ENCODE measurements at places on chromosomes 5 and 9.
A peak's percentile ranks its signal among the peaks of the same experiment; 100 is the strongest.

DNA sequence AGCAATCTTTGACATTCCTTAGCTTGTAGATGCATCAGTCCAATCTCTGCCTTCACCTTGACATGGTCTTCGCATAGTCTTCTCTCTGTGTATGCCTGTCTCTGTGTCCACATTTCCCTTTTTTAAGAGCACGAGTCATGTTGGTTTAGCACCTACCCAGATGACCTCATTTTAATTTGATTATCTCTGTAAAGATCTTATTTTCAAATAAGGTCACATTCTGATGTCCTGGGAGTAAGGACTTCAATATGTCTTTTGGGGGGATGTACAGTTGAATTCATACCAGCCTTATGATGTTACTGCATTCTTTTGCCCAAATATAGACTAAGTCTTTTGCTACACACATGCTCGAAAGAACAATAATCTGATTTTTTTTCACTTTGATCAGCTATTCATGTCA lies 6.9 kb downstream of the KCTD16 start:
- DNase-seq: no peak

- DNase-seq: peak; percentile 96
Observed at GRCh38 chr5:34891981-34892380, 23.3 kb downstream of the RAD1 start.

DNA sequence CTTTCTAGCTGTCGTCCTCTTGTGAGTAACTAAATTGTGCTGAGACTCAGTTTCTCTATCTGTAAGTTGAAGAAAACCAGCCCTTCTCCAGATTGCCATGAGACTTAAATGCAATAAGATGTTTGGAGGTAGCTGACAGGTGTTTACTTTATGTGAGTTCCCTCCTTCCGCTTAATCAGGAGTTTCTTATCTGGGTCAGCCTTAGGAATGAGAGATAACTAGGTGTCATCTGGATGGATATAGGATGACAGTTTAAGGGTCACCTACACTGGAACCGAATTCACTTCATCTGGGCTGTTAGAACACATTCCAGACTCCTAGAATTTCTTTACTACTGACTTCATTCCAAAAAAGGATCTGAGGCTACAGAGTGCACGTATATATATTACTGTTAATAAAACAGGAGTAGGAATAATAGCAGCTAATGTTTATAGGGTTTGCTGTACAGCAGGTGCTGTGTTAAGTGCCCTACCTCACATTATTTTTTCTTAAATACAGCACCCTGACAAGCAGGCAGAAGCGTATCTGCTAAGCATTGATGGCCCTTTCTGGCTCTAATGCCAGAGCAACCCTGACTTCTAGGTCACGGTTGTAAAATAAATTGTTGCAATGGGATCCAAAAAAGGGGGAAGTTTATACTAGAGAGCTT lies 30.0 kb upstream of the CPEB4 start:
- no peak for DNase-seq

DNA sequence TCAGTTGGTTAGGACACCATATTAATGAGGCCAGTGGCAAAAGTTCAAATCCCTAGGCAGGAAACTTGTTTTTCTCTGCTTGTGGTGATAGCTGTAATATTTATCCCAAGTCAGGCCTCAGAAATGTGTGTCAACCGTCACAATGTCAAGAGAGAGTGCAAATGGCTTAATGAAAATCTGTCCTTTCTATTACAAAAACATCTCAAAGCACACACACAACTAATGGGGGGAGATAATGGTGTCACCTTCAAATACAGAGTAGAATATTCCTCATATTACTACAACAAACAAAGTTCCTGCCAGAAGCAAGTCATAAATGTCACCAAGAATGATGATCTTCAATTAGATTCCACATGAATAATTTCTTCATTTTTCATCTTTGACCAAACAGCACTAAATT lies 127.2 kb upstream of the MARCHF11 start:
- no peak for DNase-seq

DNA sequence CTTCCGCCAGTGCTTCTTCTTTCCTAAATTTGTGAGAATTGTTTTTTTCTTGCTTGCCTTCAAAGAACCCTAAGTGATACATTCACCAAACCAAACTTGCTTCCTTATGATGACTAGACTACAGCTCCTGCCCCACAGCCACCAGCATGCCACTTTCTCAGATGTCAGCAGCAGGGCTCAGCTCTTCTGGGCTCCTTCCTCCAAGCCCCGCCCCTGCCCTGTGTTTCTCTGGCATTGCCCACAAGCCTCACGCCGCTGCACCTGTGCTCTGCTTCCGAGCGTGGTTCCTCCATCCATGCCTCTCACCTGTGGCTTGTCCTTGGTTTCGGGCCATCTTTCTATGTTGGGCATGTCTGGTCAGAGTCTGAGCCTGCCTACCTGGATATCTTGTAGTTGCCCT lies 10.6 kb downstream of the UNC5A start:
- no peak for DNase-seq

DNA sequence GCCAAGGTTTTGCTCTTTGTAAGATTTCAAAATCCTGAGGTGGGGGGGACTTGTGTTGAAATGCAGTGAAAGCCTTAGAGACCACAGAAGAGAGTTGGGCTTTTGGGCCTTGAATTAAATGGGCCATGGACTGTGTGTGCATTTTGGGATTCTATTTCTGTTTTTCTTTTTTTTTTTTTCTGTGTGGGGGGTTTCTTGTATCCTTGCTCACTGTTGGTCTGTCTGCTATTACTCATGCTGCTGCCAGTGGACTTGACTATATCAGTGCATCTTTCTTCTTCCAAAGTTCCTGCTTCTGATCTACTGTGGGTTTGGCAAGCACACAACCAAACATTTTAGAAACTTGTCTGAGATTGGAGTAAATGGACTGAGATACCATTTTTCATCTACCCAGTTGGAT lies 344.9 kb downstream of the ARL15 start:
- DNase-seq: peak; percentile 74

- no peak for DNase-seq
Observed at GRCh38 chr5:115858396-115858795, 16.7 kb downstream of the AP3S1 start.

GRCh38 chr5:88602584-88602983 lies 280.4 kb downstream of the MEF2C start:
- DNase-seq: no peak

GRCh38 chr9:77063645-77064285 lies 44.3 kb downstream of the FOXB2 start:
- DNase-seq: peak; percentile 34

DNA sequence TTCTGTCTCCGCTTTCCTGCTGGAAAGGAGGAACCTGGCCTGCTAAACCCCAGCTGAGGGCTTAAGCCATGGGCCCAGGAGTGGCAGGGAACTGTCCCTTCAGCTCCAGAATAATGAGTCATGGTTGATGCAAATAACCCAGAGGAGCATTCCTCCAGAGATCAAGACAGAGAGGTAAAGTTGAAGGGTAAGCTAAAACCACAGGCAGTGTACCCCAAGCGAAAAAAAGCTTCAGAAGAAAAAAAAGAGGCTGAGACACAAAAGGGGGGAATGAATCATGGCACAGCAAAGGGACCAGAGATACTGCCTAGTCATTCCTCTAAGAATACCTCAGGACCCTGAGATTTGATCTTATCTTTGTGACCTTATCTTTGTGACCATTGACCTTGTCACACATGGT lies 199.5 kb upstream of the TAS2R1 start:
- DNase-seq: no peak

GRCh38 chr5:143717400-143717799 lies 94.6 kb upstream of the HMHB1 start:
- peak; percentile 90 for DNase-seq

GRCh38 chr5:132052520-132052919 lies 7.9 kb upstream of the IL3 start:
- no peak for DNase-seq

GRCh38 chr5:30103052-30103451 lies 1090.4 kb upstream of the CDH6 start:
- DNase-seq: peak; percentile 29

GRCh38 chr5:127206320-127207113 lies 84.1 kb upstream of the MEGF10 start:
- peak; percentile 71 for DNase-seq

DNA sequence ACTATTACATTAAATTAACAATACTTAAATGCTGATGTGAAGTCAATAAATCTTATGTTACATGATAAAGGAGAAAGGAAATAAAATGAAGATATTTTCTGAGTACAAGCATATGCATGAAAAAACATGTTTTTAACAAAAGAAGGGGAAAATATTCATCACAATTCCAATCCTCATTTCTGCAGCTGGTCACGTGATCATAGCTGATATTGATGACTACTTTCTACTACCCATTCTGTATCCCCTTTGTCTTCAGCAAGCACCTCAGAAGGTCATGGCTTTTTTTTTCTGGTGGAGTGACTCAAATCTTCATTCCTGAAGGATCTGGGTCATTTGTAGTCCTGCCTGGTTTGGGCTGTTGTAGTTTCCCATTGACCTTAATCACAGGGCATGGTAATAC lies 90.9 kb downstream of the CDO1 start:
- no peak for DNase-seq

DNA sequence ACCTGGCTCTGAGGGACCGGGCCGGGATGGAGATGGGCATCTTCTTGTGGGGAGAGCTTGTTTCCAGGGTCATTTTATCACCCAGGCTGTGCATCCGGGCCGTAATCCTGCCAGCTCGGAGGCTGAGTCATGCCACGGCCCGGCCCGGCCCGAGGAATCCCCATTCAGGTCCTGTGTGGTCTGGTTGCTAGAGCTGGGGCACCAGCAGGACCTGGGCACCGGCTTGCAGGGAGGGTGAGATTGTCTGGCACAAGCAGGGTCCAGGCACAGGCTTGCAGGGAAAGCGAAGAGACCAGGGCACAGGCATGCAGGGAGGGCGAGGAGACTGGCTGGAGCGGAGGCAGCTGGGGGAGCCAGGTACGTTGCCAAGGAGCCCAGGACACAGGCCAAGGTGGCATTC lies 106.8 kb downstream of the RXRA start:
- no peak for DNase-seq

DNA sequence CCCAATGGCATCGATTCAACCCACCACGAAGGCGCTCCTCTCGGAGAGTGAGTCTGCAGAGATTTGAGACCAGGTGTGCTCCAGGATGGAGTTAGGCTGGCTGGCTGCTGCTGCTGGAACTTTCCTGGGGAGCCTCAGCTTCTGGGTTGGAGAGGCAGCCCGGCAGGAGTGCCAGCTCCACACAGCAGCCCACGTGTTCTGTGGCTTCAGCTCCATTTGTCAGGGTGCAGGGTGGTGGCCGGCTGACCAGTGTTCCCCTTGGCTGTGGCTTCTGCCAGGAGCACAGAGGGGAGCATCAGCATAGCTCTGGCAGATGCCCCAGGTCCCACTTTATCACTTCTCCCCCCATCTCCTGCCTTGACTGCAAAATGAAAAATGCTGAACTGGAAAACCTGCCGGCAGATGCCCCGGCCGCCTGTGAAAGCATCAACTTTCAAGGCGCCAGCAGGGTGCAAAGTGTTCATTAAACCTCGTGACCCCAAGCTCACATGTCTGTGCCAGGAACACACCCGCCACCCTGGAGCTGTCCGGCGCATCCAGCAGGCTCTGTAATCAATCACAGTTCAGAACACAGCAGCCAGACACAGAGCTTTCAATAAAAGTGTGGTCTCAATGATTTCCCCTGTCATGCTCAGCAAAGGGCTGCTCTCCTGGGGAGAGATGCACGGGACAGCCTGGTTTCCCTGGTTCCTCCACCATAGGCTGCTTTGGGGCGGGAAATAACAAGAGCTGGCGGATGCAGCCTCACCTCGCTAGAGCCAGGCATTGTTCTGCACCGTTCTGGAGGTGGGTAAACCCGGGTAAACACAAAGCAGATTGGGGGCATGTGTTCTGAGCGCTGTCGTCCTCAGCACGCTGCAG lies 53.2 kb downstream of the TRIP13 start:
- no peak for DNase-seq

GRCh38 chr9:250039-250438 lies 35.4 kb downstream of the DOCK8 start:
- DNase-seq: no peak

GRCh38 chr9:3337515-3338225 lies 188.1 kb downstream of the RFX3 start:
- peak; percentile 36 for DNase-seq

DNA sequence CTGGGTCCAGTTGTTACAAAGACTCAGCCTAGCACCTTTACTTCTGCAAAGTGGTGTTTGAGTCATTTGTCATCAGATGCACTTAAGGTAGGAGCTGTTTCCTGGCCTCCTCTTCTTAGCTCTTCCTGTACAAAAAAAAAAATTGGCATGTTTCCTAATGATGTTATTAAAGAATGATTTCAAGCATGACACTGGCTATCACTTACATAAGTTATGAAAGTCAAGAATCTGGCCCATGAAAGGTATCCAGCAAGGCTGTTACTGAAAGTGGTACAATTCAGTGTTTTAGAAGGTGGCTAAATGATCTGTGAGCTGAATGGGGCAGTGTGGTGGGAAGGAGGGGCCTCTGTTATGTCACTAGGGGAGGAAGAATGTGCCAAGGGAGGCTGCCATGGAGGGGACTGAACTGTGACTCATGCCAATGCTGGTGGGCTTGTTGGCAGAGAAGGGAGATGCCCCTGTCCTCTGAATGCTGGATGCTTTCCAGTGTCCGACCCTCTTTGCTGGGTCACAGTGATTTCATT lies 175.1 kb upstream of the MAP1B start:
- DNase-seq: no peak

DNA sequence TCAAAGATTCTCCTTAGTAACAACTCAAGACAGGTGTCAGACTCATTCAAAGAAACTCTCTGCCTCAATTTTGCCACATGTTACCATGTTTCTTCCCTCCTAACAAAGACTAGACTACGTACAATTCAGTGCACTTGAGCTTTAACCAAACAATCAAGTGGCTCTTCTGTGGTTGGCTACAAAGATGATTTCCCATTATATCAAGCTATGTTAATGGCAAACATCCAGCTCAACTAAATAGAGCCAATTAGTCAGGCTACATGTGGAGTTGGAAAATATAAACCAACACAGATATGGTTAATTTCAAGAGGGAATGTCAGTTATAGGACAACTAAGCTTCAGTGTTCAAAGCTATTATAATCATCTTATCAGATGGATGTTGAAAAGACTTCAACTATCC lies 29.2 kb upstream of the ADRA1B start:
- DNase-seq: no peak

DNA sequence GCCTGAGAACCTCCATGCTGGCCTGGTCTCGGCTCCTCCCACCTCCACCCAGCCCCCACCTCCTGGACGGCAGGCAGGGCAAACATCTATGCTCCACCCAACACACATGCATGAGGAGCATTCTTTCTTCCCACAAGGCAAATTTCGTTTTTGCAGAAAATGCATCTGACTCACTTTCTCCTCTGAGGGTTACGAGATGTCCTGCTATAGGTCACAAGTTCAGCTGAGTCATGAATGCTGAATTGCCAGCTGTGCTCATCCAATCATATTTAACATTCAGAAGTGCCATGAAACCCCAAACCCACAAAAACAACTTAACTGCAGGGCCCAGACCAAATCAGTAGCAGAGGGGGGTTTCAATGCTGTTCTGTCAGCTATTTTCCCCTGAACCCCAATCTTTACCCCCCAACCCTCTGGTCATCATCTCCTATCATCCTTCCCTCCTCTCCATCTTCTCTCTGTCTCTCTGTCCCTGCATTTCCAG lies 39.0 kb upstream of the OSMR start:
- DNase-seq: peak; percentile 79

Measured in fibroblast of skin of left biceps (primary cell).